ENCODE measurements at places on chromosomes 7 and 10.

DNA sequence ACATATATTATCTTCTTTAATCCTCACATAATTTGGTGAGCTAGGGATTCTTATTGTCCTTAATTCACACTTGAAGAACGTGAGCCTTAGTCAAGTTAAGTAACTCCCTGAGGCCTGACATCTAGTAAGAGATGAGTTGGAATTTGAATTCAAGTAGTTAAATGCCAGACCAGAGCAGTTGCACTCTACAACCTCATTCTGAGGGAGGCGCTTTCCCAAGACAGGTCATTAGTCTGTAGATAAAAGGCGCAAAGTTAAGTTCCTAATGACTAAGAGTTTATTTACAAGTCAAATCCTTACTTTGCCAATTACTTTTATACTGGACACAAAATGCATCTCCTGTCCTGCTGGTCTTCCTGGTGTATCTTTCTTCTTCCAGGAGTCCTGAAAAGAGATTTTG lies 3.6 kb upstream of the EXOC6 start:
- no peak for DNase-seq

DNA sequence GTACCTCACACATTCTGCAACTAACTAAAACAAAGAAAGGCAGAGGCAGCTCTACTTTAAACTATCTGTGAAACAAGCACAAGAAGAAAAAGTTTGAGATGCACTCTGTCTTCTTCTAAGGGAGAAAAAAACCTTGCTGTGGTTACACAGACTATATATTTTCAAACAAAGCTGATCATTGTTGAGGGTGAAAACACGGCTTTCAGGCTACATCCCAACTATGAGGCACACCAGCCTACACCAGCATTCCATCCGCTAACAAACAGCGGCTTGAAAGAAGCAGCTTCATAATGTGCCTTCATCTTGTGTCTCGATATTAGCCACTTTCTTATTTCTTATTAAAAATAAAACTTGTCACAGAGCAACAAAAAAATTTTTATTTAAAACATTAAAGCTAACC lies 79.1 kb downstream of the USP6NL start:
- no peak for DNase-seq

DNA sequence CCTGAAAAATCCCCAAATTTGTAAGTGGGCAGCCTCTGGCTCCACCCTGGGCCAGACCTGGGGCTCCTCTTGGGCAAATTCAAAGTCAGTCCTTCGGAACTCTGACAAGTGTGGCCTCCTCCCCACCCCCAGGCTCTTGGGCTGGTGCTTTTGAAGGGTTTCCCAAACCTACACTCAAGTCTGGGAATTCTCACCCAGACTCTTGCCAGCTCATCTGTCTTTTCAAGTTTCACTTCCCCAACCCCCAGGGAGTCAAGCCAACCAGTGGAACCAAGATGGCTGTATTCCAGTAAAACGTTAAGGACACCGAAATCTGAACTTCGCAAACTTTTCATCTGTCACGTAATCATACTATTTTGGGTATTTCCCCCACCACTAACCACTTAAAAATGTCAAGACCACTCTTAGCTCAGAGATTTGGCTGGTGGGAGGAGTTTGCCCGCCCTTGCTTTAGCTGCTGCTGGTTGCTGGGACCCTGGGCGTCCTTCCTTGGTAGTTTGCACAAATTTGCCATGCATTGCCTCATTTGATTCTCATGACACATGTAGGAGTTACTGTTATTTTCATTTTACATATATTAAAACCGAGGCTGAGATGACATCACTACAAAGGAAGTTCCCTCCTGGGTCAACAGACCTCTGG lies 1.7 kb upstream of the MYO1G start:
- DNase-seq: peak; percentile 73

DNA sequence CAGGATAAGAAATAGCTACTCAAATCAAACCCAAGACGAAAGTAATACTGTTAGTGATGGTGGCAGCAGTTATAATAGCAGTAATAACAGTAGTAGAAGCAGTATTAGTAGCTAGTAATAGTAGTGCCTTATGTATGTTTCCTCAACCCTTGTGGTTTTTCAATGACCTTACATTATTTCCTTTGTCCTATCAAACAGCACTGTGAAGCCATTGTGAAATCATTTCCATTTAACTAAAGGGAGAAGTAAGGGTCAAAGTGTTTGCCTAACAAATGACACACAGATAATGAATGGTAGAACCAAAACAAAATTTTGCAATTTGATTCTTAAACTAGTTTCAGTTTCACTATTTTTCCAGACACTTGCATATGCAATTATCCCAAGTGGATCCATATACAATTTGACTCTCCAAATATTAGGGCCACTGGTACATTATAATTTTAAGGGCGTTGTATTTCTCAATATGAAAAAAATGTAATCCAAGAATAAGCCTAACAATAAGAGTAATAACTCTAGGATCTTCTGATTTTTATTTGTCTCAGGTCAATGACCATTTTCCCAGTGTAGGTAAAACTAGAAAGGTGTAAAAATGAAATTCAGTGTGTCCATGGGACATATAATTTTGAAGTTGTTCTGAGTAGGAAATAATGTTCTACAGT lies 33.7 kb upstream of the TMEM26 start:
- DNase-seq: no peak

GRCh38 chr7:27888736-27889135 lies 148.8 kb downstream of the TAX1BP1 start:
- DNase-seq: no peak

DNA sequence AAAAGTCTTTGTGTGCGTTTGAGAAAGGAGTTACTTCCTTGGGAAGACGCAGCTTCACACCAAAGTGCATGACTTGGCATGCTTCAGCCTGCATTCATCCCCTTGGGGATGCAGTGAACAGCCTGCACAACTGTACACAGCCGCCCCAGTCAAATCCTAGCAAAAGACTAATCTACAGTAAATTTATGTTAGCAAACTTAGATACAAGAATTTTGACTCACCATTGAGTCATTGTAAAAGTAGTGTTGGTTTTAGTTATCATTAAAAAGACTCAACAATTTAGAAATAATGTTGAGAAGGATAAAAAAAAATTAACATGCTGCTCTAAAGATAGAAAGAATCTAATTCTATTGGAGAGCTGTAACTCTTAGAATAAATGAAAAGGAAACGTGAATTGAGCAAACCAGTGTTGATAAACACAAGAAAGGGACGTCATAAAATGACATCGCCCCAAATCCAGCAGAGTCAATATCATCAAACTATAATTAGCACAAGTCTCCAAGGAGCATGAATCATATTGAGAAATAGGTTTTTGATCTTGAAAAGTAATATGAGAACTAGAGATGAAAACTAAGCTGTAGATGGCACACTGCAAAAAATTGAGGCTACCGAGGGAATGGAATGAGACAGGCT lies 11.9 kb upstream of the OPTN start:
- no peak for DNase-seq

DNA sequence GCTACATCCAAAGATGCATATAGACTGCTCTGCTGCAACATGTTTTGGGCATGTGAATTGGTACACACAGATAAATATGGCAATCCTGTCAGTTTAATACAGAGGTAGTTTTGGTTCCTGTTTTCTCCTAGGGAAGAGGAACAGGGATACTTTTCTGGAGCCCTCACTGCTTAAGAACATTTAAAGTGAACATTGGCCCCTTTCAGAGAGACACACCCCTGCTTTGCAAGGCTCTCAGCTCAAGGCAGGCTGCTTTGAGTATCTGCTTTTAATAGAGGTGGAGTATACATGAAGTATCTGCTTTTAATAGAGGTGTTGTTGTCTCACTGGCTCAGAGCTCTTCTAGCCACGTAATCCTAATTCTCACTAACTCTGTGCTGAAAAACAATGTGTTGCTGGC lies 38.9 kb downstream of the CYP51A1 start:
- no peak for DNase-seq

GRCh38 chr7:119010635-119011034 lies 786.1 kb downstream of the ANKRD7 start:
- no peak for DNase-seq

- no peak for DNase-seq
Measured at GRCh38 chr10:26334232-26334931, 103.8 kb upstream of the APBB1IP start.

GRCh38 chr7:76310102-76310957 lies 7.9 kb downstream of the HSPB1 start:
- no peak for DNase-seq

DNA sequence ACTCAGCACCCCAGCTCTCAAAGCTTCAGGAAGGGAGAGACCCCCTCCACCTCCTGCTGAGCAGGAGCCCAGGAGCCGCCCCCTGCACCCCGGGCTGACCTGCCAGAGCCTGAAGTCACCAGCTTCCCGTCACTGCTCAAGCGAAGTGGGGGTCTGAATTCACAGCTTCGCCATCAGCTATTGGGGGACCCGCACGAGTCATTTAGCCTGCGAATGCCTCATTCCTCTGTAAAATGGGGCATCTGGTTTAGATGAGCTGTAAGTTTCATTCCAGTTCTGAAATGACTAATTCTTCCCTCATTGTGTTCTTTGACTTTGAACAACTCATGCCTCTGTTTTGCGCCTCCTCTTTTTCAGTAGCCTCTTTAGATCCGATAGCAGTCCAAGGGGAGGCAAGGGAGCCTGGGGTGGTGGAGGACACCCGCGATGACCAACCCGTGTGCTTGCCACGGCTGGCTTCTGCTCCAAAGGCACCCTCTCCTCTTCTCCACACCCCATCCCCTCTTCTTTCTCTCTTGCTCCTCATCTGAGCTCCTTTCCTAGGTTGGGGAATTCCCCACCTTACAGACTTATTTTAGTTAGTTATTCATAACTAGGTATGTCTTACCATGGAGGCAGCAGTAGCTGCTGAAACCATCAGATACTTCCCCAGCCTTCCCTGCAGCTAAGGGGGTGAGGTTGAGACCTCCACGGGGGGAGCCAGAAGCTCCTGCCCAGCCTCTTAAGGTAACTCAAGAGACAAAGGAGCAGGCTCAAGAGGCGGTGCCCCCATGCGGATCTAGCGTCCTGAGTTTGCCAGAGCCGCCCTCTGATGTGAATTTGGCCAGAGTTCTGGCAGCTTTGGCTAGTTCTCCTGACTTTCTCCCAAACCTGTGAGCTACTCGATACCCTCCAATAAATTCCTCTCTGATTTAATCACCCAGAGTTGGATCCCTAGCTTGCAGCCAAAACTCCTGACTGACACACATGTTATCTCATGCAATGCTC lies 47.7 kb downstream of the RBM17 start:
- DNase-seq: no peak

GRCh38 chr7:118330388-118330787 lies 105.9 kb downstream of the ANKRD7 start:
- no peak for DNase-seq

DNA sequence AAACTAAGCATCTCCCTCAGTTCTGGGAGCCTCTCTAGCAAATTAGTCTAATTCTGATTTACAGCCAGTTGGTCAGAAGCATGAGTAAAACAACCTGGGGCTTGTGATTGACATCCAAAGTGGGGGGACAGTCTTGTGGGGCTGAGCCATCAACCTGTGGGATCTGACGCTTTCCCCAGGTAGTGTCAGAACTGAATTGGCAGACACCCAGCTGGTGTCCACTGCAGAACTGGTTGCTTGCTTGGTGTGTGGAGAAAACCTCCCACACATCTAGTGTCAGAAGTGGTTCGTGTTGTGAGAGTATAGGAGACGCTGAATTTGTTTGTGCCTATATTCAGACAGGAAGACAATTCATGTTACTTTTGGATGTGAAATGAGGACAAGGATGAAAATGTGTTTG lies 92.2 kb upstream of the PDCD4 start:
- no peak for DNase-seq

DNA sequence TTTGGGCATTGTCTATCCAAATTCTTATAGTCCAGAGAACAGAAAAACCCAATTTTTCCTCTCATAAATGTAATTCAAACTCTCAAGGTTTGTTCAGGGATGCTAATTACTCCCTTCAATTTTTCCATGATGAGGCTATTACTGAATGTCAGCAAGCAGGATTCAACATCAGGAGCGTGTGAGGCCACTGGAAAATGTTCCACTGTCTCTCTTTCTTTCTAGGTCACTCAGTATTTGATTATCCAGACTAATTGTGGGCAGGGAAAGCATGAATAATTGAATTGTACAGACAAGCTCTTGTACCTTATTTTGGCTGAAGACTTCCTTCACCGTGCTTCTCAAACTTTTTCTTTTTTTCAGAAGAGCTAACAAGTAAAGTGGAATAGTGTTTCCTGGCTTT lies 30.7 kb downstream of the THNSL1 start:
- no peak for DNase-seq

DNA sequence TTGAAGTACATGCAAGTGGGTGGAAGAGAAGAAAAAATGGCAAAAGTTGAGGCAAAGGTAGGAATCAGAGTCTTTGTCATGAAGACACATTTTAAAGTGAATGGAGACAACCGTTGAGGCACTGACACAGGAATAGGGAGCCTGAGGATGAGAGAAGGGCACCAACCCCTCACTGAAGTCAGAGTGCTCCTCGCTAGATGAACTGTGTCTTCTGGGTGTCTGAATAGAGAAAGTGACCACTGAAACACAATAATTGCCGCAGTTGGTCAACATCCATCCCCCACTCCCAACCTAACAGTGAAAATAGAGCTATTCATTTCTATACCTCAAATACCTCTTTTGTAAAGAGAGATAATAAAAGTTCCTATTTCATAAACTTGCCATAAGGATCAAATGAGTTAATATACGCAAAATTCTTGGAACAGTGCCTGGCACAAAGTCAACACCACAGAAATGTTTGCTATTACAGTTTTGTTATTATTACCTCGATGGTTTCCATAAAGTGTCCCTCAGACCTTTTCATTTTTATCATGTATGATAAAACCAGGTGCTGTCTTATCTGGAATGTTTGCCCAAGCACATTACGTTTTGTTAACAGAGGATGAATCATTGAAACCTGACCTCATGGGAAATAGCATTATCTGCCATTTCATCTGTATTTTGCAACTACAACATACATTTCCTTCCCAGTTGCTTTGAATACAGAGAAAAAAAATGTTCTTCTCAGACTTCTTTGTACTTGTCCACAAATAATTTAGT lies 61.8 kb upstream of the SP4 start:
- no peak for DNase-seq

DNA sequence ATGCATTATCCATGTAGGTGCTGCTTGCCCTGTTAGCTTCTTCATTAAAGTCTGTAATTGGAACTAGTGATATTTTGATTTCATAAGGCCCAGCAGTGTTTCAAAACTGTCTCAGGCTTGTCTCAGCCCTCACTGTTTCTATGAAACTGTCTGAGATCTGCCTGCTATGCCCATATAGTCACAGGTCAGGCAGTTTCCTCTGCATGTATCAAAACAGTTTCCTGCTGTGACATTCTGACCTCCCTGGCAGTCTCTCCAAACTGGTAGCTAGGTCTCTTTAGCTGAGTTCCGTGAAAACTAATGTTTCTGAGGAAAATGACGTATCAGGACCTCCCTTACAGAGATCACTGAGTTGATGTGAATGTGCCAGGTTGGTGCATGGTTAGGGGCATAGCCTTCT lies 18.9 kb upstream of the SEMA3D start:
- DNase-seq: no peak
